Stimulated activated CD4-positive, alpha-beta T cell treated with anti-CD3 and anti-CD28 coated beads, Interleukin-12 subunit alpha, Interleukin-12 subunit beta, amount 100 ng/mL, for 24 hours (primary cell): ENCODE measurements at places on chromosomes 3 and 15.

DNA sequence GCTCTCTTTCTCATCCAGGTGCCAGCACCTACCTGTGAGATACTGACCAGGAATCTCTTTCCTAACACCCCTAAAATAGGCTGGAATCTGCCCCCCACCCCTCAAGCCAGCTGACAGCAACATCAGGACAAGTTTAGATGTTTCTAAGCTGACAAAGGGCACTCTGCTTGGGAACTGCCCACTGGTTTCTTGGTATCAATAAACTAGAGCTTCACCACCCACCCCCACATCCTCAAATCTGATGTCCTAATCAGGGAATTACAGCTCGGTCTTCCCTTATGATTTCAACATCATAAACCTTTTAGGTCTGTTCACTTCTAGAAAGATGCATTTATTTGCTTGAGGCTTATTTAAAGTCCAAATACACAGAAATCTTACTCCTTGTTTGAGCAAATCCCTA is 34.7 kb downstream of the CEP19 start:
- DNase-seq, result no peak

- no peak for DNase-seq
These were observed 197.5 kb upstream of the FEZF2 start for GRCh38 chr3:62570888-62571287.

GRCh38 chr3:40397129-40397528 is 10.1 kb downstream of the ENTPD3 start:
- DNase-seq, result no peak

DNA sequence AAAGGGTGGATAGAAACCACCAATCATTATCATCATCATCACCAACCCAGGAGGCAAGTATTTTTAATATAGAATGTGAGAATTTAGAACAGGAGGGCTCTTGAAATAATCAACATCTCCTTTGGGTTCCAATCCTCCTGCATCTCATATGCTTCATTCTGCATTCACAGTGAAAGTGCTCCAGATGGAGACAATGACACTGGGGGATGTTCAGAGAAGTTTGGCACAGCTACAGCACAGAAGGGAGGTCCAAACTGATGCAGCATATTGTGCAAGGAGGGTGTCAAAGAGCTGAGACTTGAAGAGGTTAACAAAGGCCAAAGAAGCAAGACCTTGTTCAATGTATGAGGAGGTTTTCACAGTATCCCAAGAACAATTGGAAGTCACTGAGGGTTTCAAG is 767.1 kb downstream of the NTRK3 start:
- no peak for DNase-seq

- DNase-seq, result no peak
These were observed 357.7 kb downstream of the TBC1D5 start for GRCh38 chr3:17384567-17385296.

GRCh38 chr15:90087454-90088154 is 14.7 kb downstream of the IDH2 start:
- no peak for DNase-seq

GRCh38 chr15:25055356-25056068 is 100.7 kb downstream of the SNRPN start:
- DNase-seq, result no peak

DNA sequence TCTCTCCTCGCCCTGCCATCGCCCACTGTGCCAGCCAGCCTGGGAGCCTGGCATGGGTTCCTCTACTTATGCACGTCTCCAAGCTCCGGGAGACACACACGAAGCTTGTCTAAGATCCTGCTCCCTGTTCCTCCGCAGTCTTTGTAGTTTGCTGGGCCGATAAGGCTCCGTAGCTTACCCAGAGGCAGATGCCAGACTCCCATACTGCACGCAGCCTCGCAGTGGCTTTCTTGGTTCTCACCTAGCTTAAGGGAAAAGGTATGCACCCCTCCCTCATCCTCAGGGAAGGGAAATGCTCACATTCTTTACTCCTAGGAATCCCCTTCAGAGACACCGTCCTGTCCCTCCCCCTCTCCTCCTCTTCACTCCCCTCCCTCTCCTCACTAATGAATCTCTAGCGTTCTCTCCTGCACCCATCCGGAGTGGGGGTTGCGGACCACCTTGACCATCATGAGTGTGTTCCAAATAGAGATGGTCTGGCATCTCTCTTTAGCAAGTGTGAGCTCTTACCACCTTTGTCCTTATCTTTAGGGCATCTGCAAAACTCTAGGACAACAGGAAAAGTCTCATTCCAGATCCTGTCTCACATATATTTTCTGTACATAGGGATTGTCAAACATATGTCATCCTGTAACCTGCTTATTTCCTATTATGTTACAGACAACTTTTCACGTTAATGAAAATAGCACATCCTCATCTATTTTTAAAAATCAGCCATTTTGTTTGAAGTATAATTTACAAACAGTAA is 56.5 kb downstream of the TMEM266 start:
- no peak for DNase-seq

- DNase-seq, result no peak
These were observed 16.9 kb upstream of the IFT57 start for GRCh38 chr3:108239082-108239481.

- no peak for DNase-seq
These were observed 7.2 kb downstream of the NRROS start for GRCh38 chr3:196646666-196647216.

DNA sequence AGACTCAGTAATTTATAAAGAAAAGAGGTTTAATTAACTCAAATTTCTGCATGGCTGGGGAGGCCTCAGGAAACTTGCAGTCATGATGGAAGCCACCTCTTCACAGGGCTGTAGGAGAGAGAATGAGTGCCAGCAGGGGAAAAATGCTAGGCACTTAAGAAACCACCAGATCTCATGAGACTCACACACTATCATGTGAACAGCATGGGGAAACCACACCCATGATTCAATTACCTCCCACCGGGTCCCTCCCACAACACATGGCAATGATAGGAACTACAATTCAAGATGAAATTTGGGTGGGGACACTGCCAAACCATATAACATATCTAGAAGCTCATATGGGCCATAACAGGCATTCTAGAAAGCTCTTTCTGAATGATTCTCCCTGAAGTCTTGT is 190.3 kb downstream of the WNT5A start:
- DNase-seq, result no peak

DNA sequence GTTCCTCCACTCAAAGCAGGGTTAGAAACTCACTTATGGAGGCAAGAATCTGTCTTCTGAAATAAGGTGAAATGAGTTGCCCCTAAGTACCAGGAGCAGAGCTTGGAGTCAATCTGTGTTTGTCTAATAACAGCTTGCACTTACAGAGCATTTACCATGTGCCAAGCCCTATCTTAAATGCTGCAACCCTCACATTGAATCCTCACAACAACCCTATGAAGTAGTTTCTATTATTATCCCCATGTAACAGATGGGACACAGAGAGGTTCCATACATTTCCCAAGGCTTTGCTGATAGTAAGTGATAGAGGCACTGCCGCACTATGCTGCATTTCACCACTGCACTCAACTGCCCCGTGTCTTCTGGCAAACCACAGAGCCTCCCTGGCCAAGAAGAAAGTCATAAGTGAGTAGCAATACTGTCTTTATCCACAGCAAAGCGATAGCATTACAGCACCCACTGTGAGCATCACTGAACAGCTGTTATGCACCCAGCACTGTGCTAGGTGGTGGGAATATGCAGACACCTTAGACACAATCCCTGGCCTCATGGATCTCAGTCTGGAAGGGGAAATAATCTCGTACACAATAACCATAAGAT is 141.5 kb downstream of the SSR3 start:
- DNase-seq, result no peak

GRCh38 chr3:129016356-129016719 is 15.2 kb downstream of the EFCC1 start:
- DNase-seq, result peak; percentile 35

GRCh38 chr15:48579945-48580671 is 65.4 kb downstream of the FBN1 start:
- no peak for DNase-seq

DNA sequence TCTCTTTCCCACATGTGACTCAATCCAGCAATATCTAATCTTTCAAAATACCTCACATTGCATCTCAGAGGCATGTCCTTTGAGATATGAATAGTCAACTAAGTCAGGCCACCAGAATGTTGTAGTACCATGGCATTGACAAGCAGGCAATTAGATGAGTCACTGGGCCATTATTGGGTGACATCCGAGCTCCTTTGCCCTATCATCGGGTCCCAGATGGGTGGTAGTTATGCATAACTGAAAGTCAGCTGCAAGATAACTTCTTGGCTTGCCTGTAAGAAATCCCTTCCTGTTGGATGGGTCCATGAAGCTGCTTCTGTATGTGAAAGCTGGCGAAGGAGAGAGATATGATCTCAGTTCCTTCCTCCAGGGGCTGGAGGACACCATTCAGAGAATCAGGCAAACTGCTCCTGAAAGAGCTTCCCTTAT is 32.8 kb downstream of the ARRDC4 start:
- no peak for DNase-seq

GRCh38 chr3:124833710-124834332 is 53.3 kb downstream of the ITGB5 start:
- no peak for DNase-seq

DNA sequence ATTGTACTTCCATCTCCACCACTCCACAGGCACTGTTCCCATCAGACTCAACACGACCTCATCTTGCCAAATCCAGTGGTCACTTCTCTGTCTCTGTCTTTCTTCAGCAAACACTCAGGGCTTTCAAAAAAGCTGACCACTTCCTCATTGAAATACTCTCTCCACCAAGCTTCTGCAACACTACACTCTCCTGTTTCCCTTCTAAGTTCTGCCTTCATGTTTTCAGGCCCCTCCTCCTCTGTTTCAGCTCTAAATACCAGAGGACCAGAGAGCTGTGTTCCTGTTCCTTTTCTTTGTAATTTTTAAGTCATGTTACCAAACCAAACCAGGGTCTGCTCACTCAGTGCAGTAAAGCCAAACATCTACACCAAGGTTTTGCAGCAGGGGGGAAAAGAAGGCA is 33.8 kb upstream of the ACP3 start:
- no peak for DNase-seq

DNA sequence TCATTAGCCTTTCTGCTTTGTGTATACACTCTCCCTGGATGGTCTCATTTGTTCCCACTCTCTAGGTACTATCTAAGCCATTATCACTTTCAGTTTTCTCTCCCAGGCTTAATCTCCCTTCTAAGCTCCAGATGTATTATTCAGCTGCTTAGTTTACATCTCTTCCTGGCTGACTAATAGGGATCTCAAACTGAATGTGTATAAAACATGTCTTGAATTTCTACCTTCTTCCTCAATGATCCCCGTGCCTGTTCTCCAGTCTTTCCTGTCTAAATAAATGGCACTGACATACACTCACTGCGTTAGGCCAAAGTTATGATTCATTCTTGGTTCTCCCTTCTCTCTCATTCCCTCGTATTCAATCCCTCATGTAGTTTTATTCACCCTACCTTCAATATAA is 127.3 kb downstream of the NR2F2 start:
- no peak for DNase-seq

- DNase-seq, result no peak
These were observed 325.1 kb downstream of the SUCLG2 start for GRCh38 chr3:67329358-67329757.

DNA sequence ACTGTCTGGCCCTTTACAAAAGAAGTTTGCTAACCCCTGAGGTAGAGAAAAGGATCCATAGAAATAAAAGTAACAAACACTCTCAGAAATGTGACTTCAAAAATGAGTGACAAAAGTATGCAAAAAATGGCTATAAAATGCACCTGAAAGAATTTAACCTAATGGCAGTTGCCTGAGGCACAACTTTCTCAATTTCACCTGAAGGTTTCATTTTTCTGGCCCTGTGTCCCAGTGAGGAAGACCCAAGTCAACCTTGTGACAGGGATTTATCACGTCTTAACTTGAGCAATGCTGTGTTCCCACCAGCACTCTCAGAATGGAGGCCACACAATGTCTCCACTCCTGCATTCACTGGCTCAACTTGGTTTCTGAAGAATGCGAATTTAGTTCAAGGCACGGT is 83.0 kb downstream of the FHIT start:
- no peak for DNase-seq

DNA sequence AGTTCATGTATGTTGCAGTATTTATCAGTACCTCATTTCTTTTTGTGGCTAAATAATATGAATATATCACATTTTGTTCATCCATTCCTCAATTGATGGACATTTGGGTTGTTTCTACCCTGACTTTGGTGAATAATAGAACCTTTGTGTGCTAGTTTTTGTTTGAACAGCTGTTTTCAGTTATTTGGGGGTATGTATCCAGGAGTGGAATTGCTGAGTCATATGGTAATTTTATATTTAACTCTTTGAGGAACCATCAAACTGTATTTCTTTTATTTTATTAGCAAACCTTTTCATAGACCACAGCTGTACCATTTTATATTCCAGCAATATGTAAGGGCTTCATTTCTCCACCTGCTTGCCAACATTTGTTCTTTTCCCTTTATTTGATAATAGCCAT is 38.4 kb upstream of the RBM5 start:
- DNase-seq, result no peak

DNA sequence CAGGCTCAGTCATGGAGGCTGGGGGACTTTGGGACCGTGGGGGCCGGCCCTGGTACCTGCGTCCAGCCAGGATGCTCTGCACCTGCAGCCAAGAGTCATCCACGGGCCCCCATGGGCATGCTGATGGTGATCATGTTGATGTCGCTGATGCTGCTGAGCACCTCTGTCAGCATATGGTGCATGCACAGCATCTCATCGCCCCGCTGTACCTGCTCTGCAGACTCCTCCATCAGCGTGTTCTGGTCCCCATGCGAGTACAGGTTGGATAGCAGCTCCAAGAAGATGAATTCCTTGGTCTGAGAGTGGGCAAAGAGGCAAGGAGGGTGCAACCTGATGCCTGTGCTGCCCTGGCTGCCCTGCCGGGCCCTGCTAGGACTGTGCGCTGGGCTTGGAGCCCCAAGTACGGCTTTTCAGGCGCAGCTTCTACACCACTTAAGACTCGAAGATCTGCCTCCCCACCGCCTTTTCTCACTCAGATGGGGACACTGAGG is 7.2 kb downstream of the RPS17 start:
- no peak for DNase-seq

GRCh38 chr3:46462511-46462910 is 2.2 kb downstream of the LTF start:
- DNase-seq, result no peak

GRCh38 chr15:100234158-100235029 is 107.4 kb downstream of the ADAMTS17 start:
- DNase-seq, result no peak

DNA sequence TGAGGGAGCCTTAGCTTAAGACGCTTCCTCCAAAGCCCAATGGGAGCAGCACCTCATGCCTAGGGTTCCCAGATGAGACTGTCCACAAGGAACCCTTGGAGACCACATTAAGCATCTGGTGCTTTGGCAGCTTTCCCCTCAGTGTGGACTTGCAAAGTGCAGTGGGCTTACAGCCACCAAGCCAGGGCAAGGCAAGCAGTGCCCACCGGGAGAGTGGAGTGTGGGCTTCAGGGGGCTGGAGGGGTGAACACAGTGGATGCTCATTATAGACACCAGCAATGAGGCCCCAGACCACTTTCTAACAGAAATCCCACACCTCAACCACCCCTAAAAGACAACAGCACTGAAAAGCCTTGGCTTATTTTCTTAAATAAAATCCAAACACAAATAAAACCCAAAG is 9.1 kb upstream of the MUSTN1 start:
- DNase-seq, result no peak
